Colonic mucosa (tissue), 4 donors: ENCODE measurements at places on chromosomes 11 and 22. TPM values are rescaled to one million over a fixed set of nuclear protein-coding genes. Genes with fewer than 3 reads are reported as not detected.

DNA sequence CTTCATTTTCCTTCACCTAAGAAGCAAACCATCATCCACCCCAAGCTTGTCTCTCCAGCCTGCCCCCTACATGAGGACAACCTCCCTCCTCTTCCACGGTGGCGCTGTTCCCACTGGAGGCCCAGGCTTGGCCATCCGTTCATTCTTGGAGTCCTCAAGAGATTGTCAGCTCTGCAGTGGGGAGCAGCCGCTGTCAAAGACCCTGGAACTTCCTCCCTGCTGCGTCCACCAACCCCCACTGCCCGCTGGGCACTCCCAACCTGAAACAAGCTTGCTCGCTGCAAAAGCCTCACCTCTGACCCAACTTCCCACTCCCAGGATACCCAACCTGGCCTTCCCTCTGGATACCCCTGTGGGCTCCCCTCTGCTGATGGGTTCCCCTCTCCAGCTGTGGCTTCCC is 10.4 kb upstream of the CD81 start:
- DNase-seq: no peak

- no peak for DNase-seq
Observed at GRCh38 chr22:47199261-47199978, 437.0 kb downstream of the TBC1D22A start.

Gene MS4A6A
- total RNA-seq: 43.1 TPM

- no peak for DNase-seq
Observed at GRCh38 chr11:43994196-43994595, 51.8 kb downstream of the C11orf96 start.

Gene KCNQ1OT1
- total RNA-seq: 1.5 TPM

DNA sequence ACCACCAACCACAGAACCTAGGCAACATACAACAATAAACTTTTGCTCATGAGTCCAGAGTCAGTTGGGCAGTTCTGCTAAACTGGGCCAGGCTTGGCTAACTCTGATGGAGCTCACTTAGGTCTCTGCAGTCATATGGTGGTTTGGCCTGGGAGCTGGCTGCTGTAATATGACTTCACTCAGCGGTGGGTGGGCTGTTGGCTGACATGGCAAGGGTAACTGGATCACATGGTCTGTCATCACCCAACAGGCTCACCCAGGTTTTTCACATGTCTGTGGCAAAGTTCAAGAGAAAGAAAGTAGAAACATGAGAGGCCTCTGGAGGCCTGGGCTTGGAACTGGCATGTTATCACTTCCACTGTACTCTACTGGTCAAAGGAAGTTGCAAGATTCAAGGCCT is 43.2 kb upstream of the CLMP start:
- DNase-seq: peak; percentile 31

- DNase-seq: no peak
Observed at GRCh38 chr11:133269267-133269666, 263.0 kb downstream of the OPCML start.

Gene CCDC81
- total RNA-seq: 0.32 TPM

Gene ADORA2A
- total RNA-seq: 1.5 TPM

GRCh38 chr11:45082744-45083543 is 63.5 kb upstream of the PRDM11 start:
- DNase-seq: no peak

GRCh38 chr22:45162531-45162930 is 1.2 kb upstream of the NUP50 start:
- peak; percentile 22 for DNase-seq

- no peak for DNase-seq
Observed at GRCh38 chr11:7499081-7499480, 13.8 kb downstream of the OLFML1 start.
